ENCODE measurements at places on chromosomes 2 and 18.

DNA sequence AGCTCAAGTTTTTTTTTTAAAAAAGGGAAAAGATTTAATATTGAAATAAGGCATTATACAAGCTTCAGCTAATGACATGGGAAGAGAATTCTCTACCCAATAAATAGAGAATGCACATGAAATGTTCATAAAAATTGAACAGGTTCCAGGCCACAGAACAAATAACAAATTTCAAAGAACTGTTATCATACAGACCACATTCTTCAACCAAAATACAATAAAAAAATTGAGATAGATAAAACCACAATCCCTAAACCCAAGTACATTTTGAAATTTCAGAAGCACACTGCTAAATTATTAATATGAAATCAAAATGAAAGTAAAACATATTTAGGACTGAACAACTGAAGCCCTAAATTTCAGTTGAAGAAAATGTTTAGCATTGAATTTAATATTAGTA, 89.6 kb downstream of the BCL2 start:
- no peak for DNase-seq

GRCh38 chr2:70371753-70372152, 69.9 kb upstream of the FAM136A start:
- DNase-seq, result peak; percentile 70

DNA sequence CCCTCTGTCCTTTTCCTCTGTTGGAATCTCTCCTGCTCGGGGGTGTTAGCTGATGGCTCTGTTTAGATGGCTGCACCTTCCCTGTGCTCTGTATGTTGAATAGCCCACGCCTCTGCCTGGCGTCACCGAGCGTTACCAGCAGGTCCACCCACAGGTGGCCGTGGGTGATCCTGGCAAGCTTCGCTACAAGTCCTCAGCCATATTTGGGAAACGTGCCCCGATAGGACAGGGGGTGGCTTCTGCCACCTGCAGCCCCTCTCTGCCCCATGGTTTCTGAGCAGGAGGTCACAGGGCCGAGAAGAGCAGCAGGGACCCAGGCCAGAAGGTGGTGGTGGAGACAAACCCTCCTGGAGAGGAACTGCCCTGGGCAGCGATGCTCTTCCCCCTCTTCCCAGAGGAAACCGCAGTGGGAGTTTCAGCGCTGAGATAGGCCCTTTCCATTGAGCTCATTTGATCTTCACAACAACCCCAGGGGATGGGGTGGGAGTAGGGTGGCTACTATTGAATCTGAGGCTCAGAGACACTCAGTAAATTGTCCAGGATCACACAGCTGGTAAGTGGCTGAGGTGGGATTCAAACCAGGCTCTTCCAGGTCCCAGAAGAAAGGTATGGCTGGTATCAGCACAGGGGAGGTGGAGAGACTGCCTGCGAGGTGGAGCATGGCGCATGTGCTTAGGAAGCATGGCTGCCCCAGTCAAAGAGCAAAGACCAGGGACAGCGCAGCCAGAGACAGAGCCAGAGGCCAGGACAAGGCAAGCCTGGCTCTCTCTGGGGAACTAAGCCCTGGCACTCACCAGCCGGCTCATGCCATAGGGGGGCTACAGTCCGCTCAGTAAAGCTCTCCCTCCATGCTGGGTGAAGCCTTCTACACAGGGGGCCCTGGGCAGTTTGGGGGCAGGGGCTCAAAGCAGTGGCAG, 15.0 kb downstream of the NGEF start:
- no peak for DNase-seq

DNA sequence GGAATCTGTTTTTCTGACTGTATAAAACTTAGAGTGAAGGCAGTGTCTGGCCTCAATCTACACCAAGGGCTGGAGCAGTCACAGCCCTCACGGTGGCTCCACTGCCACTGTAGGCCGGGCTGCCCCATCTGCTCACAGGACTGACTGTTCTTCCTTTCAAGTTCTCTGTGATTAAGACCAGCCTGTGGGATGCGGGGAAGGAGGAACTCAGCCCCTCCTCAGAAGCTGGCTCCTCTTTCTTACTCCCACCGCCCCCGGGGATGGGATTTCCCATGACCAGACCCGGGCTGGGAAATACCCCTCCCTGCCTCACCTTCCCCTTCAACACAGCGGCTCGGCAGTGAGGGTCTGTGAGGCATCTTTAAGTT, 106.0 kb downstream of the COPS8 start:
- DNase-seq, result no peak

DNA sequence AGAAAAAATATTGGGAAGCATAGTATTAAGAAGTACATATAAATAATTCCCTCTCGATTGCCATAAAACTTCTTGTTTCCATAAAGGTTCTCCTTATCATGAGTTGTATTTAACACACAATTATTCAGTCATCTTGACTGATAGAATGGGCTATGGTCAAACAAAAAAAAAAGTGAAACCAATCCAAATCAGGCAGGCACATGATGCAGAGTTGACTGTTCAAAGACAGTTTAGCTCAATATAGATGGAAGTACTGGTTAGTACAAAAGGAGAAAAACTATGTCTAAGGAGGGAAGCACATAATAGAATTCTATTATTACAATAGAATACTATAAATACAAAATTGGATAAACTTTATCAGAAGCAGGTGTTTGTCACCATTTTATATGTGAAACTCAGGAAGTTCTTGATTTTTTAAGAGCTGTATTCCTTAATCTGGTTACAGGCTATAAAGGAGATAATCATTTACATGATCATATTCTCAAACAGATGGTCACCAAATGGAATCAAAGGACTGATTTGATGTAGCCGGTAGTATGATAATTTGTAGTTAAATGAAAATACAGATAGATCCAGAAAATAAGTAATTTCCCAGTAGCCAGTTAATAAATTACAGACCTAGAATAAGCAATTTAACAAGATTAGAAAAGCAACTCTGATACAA, 18.2 kb upstream of the CALCRL start:
- DNase-seq, result no peak

DNA sequence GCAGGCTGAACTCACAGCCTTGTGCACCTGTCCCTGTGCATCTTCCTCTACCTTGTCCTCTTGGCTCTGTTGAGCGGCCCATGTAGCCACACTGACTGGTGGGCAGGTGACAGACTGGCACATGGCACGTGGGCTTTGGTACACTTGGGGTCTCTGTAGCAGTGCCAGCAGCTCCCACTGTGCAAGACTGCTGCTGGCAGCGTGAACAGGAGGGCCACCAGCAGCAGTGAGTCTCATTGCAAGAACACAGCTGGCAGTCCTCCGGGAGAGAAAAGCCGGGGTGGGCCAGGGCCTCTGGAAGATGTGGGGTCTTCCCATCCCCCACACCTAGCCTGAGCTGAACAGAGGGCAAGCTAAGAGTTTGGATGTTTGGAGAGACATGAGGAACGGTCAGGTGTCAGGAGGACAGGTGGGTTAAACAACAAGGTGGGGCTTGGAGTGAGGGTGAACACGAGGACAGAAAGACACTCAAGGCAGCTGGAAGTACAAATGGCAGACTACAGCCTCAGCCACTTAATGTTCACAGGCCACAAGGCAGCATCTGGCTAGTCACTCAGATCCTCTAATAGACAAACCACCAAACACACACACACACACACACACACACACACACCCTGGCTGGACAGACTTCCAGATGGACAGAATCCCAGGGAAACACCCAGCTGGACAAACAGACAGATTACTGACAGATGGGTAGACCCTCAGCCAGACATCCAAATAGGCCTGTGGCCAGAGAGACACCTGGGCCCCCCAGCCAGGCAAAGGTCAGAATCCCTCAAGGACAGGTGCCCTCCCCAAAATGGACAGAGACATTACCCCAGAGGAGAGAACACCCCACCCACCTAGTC, 2.3 kb upstream of the PTPN18 start:
- no peak for DNase-seq

DNA sequence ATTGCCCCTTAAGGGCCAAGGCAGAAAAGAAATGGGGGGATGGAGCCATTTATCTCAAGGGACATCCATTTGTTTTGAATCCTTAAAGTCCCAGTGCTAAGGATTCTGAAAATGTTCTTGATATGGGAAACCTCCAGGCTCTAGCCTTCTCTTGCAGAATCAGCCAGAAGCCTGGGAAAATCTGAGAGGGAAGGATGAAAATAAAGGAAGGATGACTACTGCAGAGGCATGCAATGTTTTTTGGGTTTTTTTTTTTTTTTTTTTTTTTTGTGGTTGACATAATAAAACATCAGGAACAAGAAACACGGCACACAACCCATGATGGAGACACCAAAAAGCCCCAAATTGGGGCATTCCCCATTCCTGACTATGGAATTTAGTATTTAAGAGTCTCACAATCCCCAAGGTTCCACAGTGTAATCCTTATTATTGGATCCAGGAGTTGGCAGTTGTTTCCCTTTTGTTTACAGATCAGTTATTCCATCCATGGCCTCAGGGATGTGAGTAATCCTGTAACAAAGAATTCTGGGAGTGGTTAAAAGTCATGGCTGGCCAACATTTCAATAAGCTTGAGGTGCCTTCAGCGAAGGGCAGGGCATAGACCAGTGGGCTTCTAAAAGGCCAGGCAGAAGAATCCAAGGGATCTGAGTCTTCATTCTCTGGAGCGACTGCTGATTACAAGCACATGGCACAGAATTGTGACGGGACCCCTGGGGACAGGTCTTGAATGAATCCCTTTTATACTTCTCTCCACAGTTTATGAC, 337.5 kb downstream of the GULP1 start:
- no peak for DNase-seq

DNA sequence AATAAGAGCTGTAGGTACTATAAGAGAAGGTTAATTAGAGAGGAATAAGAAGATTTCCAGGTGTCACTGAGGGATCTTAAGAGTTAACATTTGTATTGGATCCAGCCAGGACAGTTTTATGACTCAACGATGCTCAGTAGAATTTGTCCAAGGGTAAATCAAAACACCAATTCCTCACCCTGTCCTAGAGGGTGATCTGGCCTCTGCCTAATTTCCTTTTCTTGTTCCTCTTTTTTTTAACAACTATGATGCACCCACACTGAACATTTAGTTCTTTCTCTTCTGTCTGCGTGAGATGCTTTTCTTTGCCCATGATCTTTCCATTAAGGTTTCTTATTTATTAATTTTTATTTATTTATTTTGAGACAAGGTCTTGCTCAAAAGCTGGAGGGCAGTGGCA, 92.0 kb downstream of the PMS1 start:
- no peak for DNase-seq

DNA sequence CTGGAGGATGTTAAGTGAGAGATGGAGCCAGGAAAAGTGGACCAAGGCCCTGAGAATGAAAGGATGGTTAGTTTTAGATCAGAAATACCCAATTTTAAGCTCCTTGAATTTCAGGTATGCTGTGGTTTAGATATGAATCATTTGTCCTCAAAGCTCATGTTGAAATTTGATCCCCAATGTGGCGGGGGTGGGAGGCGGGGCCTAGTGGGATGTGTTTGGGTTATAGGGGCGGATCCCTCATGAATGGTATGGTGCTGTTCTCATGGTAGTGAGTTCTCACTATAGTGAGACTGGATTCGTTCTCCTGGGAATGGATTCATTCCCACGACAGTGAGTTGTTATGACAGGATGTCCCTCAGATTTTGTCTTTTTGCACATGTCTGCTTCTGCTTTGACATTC, 11.4 kb downstream of the MYO5B start:
- DNase-seq, result peak; percentile 3

GRCh38 chr2:205216580-205216979, 465.7 kb upstream of the NRP2 start:
- DNase-seq, result no peak

- DNase-seq, result no peak
Observed at GRCh38 chr2:174485788-174486562, 854 bp downstream of the GPR155 start.

GRCh38 chr2:236871500-236872001, 214.1 kb upstream of the COPS8 start:
- peak; percentile 97 for DNase-seq

GRCh38 chr2:120403676-120404075, 57.7 kb downstream of the INHBB start:
- no peak for DNase-seq

- no peak for DNase-seq
Observed at GRCh38 chr2:137056704-137057103, 291.4 kb downstream of the THSD7B start.

DNA sequence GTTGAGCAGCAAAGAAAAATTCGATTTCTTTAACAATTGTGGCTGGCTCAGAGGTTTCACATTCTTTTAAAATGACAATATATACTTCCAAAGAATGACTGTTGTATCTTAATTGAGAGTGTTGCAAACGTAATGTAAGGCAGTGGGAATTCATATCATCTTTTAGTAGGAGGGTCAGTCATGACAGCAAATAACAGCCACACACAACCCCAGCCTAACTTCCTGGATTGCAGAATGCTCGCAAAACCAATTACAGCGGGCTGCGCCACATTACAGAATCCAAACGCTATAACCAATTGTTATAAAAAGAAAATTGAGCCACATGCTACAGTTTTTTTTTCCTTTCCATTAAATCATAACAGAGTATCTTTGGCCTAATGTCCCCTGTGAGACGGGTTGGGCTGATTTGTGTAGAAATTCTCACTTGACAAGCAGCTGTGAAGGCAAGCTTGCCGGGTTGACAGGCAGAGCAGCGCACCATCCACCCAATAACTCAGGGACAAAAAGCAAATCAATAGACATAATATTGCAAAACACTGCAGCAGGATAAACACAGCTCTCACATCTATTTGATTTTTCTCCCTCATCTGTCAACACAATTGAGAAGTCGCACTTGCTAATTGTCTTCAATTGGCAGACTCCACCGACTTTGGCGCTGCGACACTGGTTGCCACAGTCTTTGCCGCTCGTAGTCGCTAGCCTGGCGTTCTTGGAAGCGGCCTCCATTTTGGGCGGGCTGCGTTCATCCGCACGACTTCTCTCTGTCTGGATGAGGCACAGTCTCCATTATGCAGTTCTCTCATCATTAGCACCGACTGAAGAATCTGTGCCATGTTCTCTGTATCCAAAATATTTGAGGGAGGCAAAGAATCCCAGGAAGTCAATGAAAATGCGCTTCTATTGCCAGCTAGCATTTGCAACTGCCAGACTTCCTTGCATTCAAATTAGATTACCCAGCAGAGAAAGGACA, 95.0 kb upstream of the CCDC68 start:
- DNase-seq, result no peak

DNA sequence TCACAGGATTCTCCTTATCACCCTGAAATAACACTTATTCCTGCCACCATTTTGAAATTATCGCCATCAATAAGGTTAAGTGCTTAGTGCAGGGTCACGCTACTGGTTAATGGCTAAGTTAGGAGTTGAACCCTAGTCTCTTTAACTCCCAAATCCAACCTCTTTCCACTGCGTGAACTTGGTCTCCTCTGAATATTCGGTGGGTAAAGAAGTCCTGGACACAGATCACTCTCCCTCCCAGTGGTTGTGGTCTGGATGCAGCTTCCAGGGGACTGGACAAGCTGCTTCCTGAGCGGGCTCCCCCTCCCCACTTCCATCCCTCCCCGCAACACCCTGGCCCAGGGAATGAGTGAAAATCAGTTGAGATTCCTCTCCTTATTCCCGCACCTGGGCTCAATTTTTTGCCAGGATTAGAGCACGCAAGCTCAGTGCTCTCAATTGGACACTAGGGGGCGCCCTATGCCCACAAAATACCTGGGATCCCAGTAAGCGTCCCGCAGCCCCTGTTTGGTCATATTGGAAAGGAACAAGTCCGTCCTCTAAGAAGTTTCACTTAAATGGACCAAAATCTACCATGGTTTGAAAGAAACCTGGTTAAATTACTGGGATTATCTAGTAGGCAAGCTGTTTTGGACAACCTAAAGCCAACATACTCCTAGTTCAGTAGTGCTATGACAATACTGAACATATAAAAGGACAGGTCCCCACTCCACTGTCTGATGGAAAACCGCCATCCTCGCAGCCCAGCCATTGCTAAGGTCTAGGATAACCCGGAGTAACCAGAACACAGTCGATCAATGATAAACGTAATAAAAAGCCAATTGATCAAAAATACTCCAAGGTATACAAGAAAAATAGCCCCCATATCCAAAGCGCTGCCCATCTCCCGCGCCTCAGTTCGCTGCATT, 40.4 kb downstream of the DHRS9 start:
- DNase-seq, result peak; percentile 34
